ENCODE measurements at places on chromosomes 2 and 18.

DNA sequence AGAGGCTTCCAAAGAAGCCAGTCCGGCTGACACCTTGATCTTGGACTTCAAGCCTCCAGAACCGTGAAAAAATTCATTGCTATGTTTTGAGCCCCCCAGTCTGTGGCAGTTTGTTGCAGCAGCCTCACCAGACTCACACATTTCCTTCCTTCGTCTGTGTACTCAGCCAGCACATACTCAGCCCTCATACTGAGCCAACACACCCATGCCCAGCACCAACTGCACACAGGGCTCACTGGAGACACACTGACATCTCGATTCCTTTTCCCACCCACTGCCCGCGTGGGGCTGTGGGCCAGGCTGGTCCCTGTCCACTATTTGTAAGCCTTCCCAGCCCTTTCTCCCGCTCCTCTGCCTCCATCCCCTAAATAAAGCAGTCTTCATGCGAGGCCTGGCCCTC, 24.1 kb upstream of the NMUR1 start:
- no peak for DNase-seq

GRCh38 chr18:49708662-49709346, 104.5 kb downstream of the ACAA2 start:
- no peak for DNase-seq

DNA sequence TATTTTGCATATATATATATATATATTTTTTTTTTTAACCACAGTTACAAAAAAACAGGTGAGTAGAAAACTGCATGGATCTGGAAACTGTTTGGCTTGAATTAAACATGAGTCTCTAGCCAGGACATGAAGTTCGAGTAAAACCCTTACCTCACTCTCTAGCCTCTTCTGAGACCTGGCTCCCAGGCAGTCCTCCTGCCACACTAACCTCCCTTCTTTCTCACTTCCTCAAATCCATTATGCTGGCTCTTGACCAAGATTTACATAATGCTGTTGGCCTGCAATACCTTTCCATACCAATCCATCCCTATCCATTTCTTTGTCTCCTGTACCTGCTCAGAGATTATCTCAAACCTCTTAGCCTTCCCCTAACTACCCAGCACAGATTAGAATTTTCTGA, 34.0 kb downstream of the PIGN start:
- no peak for DNase-seq

- DNase-seq = no peak
Observed at GRCh38 chr2:74457129-74457548, 1.1 kb upstream of the WBP1 start.

DNA sequence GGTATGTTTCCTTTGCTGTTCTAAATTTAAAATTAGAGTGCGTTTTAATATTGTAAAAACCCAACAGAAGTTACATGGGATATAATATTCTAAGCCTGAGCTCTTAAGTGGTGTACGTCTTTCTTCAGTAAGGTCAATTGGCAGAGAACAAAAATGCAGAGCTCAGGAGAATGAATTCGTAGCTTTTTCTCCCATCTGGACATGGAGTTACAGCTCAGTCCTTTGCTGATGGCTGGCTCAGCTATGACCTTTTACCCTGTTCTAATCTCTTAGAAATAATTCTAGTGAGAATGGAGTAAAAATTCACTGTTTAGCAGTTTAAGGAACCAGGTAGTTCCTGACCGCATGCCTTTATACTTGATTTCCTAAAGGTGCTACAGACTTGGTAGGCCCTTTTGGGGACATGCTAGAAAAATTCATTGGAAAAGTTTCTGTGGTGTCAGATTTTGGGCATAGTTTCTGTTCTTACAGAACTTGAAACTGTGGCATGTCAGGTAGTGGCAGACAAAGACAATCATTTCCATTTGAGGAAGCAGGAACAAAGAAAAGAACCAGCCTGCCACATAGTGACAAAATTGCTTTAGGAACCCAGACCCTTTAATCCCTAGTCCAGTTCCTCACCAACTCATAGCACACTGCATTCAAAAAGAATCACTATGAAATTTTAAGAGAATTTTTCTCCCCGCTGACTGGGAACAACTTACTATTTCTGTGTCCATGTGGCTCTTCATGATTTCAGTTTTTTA, 566.8 kb upstream of the ZNF804A start:
- DNase-seq = no peak

DNA sequence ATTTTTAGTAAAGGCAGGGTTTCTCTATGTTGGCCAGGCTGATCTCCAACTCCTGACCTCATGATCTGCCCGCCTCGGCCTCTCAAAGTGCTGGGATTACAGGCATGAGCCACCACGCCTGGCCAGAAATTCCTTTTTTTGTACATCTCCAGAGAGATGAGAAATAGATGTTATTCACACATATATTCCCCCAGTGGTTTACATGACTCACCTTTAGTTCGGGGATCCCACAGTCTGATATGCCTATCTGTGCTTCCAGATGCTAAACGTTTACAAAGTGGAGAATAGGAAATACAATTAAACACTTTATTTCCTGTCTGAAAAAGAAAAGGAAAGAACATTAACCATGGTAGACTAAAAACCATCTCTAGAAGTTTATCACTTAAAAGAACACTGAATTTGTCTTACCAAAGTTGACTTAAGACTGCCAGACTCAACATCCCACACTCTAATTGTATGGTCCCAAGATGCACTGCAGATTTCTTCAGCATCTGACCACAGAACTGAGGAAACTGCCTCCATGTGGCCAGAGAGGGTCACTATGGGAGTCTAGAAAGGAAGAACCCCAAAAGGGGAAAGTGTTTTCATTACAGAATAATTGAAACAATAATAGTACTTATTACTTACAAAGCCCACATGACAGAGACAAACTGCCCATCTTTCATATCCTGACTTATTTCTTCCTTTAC, 12.6 kb upstream of the ICA1L start:
- DNase-seq = no peak

- DNase-seq = no peak
Observed at GRCh38 chr2:216571909-216572513, 61.2 kb upstream of the IGFBP2 start.

DNA sequence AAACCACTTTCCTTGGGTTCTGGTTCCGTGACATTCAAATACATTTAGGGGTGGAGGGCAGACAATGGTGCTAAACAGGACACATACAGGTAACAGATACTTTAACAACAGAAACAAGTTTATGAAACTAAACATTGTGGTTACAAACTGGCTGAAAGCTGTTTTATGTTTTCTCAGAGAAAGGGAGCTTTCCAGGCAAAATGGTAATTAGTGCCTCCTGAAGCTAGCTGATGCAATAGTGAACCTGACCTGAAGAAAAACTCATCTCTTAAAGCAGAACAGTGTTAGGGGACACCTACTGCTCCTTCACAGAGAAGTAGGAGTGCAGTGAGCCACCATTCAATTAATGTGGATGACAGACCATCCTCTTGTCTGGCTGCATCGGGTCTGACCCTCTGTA, 138.9 kb downstream of the CCDC148 start:
- no peak for DNase-seq

GRCh38 chr18:59189746-59190145, 30.2 kb upstream of the GRP start:
- no peak for DNase-seq

GRCh38 chr2:113370478-113371091, 66.9 kb upstream of the ZNG1B start:
- peak; percentile 63 for DNase-seq

DNA sequence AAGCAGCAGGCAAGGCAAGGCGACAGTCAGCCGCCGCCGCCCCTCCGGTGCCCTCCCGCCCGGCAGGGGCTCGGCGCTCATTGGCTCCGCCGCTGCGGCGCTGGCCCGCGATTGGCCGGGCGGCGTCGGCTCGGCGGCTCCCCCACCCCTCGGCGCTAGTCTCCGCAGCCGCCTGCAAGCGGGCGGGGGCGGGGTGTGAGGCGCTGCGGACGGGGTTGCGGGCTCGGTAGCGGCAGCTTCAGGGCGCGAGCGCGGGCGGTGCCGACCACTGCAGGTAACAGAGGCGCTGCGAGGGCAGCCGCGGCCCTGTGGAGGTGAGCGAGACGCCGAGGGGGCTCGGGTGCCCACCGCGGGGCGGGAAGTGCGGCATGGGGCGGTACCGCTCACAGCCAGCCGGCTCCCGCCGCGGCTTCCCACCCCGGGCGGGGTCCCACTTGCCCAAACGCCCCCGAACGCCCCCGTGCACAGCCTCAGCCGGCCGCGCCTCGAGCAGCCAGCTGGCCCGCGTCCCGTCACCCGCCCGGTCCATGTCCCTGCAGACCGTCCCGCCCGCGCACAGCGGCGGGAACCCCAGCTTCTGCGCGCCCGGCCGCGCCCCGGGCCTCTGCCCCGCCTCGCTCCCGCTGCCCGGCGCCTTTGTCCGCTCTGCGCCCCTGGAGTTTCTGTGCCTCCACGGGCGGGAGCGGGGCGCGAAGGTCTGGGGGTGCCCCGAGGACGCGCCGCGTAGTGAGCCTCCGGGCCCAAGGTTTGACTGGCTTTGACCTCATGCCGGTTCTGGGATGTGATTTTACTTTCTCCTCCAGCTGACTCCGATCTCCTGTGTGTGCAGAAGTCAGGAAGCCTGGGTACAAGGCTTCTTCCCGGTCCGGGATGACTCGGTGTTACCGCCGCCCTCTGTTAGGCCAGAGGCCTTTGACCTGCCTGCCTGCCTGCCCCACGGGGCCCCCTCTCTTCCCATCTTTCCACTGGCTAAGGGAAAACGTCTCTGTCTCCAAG, at the start of gene SANBR:
SANBR (plus strand) TSS at position 158 of the 996 bp plus-strand sequence. CDS start 4,480 bp downstream, outside the sequence.
- DNase-seq = peak; percentile 80

- no peak for DNase-seq
Observed at GRCh38 chr2:98914713-98915580, 21.1 kb downstream of the CRACDL start.

- DNase-seq = no peak
Observed at GRCh38 chr2:63926815-63927214, 85.1 kb downstream of the UGP2 start.

DNA sequence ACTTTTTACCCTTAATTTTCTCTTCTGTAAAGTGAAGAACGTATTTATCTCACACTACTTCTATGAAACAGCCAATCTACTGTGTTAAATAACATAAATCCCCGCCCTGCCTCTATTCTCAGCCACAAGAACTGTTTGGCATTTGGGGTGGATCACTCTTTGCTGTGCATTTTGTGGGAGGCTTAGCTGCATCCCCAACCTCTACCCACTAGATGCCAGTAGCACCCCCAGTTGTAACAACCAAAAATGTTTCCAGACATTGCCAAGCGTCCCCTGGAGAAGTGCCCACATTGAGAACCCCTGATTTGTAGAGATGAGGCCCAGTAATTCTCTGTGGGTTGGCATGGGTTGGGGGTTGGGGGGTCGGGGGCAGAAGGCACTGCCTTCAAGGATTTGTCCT, 94.7 kb upstream of the BOD1L2 start:
- no peak for DNase-seq

GRCh38 chr2:141329964-141330363, 800.9 kb downstream of the LRP1B start:
- DNase-seq = no peak

- DNase-seq = peak; percentile 48
Observed at GRCh38 chr2:64644458-64645382, 9.0 kb downstream of the SERTAD2 start.

- DNase-seq = no peak
Observed at GRCh38 chr2:144213797-144214196, 306.1 kb downstream of the ZEB2 start.

- DNase-seq = no peak
Observed at GRCh38 chr2:55441280-55441892, 21.7 kb upstream of the CCDC88A start.

GRCh38 chr2:151972241-151973012, 126.4 kb downstream of the CACNB4 start:
- no peak for DNase-seq

- DNase-seq = no peak
Observed at GRCh38 chr2:151476287-151476686, 66.6 kb downstream of the RIF1 start.

DNA sequence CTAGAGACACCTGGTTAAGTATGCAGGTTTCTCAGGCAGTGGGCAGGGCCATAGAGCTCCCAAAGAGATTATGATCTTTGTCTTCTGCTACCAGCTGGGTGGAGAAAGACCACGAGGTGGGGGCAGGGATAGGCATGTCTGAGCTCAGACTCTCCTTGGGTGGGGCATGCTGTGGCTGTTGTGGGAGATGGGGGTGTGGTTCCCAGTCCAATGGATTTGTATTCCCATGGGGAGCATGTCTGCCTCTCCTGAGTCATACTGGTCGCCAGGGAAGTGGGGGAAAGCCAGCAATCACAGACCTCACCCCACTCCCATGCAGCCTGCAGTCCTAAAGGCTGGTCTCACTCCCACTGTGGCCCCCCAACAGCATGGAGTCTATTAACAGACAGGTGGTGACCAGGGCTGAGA, 31.4 kb upstream of the RHOB start:
- DNase-seq = no peak

DNA sequence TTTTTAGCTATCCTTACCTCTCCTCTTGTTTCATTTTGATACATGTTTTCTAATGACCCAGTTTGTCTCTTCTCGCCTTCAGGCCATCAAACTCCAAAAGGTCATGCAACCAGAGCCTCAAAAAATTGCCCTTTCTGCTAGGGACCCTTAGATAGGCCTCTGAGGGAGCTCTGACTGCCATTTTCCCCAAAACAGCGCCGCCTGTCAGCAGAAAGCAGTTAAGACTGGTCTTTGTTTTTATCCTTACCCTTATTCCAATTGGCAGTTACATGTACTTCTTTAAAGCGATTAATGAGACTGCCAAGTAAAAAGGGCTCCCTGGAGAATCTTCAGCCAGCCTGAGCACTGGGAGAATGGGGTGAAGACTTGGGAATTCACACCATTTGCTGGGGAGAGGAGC, 55.1 kb upstream of the RIT2 start:
- no peak for DNase-seq

GRCh38 chr2:189249171-189249570, 69.6 kb upstream of the COL5A2 start:
- no peak for DNase-seq

DNA sequence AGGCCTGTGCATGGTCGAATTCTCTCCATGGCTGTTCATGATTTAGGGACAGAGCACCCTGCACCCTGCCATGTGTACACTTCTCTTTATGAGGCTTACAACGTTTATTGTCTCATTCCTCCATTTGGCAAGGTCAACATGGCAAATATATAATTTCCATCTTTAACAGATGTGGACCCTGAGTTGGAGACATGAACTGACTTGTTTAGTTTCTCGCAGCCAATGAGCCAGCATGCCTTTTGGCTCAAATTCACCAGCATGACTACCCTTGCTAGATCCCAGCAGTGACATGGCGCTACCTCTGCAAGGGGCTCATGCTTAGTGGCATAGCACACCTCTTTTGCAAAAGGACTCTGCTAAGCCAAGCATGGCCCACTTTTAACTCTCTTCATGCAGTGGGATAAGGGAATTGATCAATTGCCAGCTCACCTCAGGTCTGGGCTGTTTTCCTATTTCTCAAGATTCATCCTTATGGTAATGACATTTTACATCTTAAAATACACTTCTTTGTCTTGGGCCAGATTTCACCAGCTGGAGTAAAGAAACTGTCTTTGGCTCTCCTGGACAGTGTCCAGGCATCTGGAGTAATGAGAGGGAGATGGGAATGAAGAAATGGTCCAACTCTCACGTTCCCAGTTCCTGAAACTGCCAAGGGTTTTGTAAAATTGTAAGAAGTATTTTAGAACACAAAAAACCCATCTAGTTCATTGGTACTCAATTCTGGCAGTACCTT, 159.5 kb downstream of the SETBP1 start:
- no peak for DNase-seq

- no peak for DNase-seq
Observed at GRCh38 chr18:75790111-75790510, 362.6 kb upstream of the SMIM21 start.

- DNase-seq = no peak
Observed at GRCh38 chr18:46506974-46507586, 149.9 kb downstream of the LOXHD1 start.

GRCh38 chr2:86254576-86255538, 55.6 kb downstream of the MRPL35 start:
- no peak for DNase-seq

GRCh38 chr2:188475945-188476344, 184.3 kb downstream of the GULP1 start:
- DNase-seq = no peak
